ENCODE measurements at places on chromosomes 5 and 9.

DNA sequence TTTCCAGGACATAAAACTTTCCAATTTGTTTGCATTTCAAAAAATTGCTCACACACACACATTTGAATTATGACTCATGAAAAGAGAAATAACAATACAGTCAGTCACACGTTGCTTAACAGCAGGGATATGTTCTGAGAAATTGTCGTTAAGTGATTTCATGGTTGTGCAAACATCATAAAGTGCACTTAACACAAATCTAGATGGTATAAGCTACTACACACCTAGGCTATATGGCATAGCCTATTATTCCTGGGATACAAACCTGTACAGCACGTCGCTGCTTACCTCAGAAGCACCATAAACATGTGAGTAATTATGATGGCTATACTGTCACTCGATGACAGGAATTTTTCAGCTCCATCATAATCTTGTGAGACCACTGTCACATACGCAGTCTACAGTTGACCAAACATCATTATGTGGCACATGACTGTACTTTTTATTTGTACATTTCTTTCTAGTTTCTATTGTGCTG is 378.2 kb downstream of the ACTL7B start:
- DNase-seq = no peak

- peak; percentile 58 for DNase-seq
These were observed 15.2 kb upstream of the HMHB1 start for GRCh38 chr5:143796753-143797152.

DNA sequence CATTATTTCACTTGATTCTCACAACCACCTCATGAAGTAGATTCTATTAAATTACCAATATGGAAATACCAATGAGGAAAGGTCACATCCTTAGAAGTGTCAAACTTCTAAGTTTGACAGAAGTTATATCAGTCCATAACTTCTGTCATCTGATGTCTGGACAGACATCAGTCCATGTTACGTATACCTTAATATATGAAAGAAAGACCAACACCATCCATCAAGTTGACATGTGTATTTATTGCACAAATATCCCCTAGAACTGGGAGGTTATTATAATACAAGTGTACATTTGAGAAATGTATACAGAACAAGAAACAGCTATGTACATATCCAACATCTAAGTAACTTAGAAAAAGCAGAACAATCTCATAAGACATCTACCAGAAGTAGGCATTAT is 6.5 kb upstream of the RAPGEF6 start:
- DNase-seq = no peak

- no peak for DNase-seq
These were observed 997.7 kb downstream of the PTPRD start for GRCh38 chr9:9615086-9615485.

- no peak for DNase-seq
These were observed 150.2 kb downstream of the TRIM32 start for GRCh38 chr9:116837018-116837989.
